Stimulated activated CD4-positive, alpha-beta T cell treated with anti-CD3 and anti-CD28 coated beads, Interleukin-1b, Interleukin-23, amount 100 ng/mL, for 1 hour (primary cell): ENCODE measurements at places on chromosomes 3 and 15.

GRCh38 chr15:95698230-95698629 lies 632.3 kb upstream of the NR2F2 start:
- no peak for DNase-seq

- DNase-seq = no peak
Observed at GRCh38 chr3:95905182-95905581, 909.2 kb upstream of the EPHA6 start.

GRCh38 chr15:74891469-74891868 lies 1.6 kb downstream of the MPI start:
- no peak for DNase-seq

DNA sequence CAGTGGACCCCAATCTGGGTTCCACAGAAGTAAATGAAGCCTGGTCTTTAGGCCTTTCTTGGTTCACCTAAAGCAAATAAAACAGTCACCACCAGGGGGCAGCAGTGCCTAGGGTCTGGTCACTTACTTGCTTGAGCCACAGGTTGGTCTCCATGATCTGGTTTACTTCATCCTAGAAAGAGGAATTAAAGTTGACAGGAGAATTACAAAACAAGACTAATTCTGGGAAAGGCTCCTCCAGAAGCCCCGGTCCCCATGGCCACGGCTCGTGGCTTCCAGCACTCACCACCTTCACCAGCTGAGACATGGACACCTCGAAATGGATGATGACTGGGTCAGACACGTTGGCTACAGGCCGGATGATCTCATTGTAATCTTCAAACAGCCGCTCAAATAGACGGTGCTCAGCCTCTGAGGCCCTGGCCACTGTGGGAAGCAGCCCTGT lies 2.3 kb downstream of the CHRNA3 start:
- peak; percentile 61 for DNase-seq

DNA sequence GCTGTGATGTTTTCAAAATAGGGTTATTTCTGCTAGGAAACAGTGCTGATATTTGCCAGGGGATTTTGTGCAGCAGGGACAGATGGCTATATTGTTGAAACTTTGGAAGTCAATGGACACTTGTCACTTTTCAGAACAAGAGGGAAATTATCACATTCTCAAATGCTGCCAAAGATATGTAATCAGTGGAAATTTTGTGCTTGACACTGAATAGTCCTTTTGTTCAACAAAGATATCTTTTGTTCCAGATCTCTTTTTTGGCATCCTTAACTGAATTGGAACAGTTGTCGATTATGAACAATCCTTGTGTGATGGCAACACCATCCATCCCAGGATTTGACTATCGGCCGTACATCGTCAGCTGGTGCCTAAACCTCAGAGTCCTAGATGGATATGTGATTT lies 7.8 kb downstream of the CEP97 start:
- DNase-seq = no peak

- DNase-seq = no peak
Observed at GRCh38 chr3:70716832-70717231, 404.4 kb upstream of the MDFIC2 start.

GRCh38 chr3:45890405-45890804 lies 4.1 kb downstream of the CCR9 start:
- no peak for DNase-seq

- no peak for DNase-seq
Observed at GRCh38 chr15:90860942-90861675, 7.3 kb upstream of the FURIN start.

DNA sequence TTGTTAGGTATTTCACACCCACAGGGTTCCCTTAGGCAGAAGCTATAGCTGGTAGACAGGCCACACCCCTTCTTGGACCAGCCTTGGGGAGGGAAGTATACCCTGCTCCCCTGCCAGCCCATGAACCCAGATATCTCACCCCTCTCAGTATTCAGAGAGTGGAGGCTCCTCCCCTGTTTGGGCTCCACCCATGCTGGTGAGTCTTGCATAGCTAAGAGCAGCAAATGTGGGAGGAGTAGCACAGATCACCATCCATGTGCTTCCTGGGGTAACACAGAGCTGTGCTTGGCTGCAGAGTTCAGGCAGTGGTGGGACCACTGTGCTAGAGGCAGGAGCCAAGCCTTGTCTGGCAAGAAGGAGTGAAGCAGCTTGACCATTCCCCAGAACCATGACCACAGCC lies 427.2 kb downstream of the ZIC1 start:
- DNase-seq = no peak

DNA sequence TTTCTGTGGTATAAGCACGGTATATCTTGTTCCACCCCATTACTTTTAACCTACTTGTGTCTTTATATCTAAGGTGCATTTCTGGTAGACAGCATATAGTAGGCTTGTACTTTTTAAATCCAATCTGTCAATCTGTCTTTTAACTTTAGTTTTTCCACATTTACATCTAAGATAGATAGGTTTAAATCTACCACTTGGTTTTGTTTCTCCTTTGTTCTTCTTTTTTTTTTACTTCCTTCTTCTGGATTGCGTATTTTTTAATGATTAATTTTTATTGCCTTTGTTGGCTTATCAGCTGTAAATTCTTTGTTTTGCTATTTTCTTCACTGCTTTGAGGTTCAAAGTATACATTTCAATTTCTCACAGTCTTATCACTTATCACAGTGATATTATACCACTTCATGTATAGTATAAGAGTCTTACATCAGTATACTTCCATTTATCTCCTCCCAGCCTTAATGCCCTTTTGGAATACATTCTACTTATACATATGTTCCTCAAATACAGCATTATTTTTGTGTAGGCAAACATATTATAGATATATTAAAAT lies 31.0 kb downstream of the IQCB1 start:
- no peak for DNase-seq

DNA sequence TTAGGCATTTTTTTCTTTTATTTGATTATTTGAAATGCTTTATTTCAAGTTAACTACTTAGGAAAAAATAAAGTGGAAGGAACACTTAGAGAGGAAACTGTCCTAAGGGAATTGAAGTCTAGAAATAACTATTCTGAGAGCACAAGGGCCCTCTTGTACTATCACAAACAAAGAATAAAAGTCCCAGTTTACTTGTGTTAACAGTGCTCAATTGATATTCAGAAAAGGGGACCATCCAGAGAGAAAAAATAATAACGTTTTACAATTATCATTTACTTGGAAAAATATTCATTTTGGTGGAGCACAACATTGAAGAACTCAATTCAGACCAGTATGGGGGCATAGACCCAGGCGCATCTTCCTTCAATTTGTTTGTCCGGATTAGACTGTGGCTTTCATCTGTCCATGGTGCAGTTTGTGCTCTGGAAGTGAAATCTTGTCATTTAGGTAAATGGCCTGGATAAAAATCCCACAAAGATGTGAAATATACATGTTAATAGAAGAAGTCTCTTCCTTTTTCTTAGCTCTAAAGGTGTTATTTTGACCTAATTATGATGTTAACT lies 54.5 kb upstream of the SAMMSON start:
- no peak for DNase-seq

- DNase-seq = no peak
Observed at GRCh38 chr15:74276560-74276959, 40.4 kb downstream of the CCDC33 start.

GRCh38 chr3:143608966-143609365 lies 239.3 kb downstream of the SLC9A9 start:
- no peak for DNase-seq

DNA sequence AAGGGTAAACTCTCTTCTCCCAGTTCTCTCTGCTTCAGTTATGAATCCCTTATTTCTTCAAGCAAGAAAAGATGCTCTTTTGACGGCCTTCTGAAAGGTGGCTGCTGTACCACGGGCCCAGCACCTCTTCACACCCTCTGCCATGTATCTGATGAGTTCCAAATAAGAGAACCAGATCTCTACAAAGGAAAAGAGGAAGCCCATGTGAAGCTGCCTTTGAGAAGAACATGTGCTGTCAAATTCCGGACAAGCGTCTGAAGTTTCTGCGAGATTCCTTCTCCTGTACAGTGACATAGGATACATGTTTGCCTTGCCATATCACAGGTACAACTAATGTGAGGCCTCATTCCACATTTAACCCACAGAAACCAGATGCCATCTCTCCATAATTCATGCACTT lies 59.2 kb downstream of the SH3BP5 start:
- DNase-seq = no peak

DNA sequence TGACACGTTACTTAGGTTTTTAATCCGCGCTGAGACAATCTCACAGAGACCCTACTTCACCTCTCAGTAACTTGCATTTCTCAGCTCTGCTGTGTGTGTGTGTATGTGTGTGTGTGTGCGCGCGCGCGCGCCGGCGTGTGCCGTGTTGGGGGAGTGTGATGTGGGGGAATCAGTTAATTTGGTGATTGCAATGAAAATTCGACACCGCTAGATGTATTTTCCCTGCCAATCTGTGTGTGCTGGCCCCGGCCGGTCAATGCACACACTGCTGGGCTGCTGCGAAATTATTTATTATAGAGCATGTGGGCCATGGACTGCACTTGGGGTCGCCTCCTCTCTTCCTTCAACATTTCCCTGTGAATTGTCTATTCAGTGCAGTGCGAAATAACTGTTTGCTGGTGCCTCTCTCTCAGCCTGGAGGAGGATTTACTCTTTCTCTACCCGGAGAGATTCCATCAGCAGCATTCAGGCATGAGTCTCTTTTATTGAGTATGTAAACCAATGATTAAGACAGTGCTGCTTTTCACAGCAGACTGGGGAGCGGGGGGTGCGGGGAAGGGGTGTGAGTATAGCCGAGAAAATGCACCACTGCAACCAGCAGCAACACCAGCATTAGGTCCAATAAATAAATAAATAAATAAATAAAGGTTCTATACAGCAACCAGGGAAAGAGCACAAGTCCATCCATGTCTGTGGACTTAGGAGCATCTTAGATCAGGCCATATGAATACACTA lies 2.9 kb downstream of the CADM2 start:
- no peak for DNase-seq

GRCh38 chr3:51539291-51539941 lies 897 bp downstream of the RAD54L2 start:
- DNase-seq = no peak

DNA sequence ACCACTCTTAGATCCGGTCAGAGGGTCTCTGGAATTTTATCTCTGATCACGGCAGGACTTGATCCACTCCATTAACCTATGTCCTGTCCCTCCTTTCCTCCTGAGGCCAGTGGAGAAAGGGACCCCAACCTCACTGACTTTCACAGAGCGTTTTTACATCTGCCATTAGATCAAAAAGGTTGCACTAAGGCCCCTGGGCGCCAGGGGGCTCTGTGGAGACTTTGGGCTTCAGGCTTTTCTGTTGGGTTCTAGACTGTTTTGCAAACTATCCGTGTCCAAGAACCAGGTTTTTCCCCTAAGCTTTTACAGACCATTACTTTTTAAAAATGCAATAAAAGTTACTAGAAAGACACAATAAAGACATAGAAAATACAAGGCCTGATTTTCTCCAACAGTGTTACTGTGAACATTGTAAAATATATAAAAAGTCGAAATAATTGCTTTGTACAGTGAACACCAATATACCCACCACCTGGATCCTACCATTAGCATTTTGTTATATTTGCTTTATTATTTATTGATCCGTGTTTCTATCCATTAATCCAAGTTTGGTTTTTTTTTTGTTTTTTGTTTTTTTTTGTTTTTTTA lies 159.7 kb downstream of the POLR2M start:
- no peak for DNase-seq

- no peak for DNase-seq
Observed at GRCh38 chr3:54355800-54356199, 233.4 kb downstream of the CACNA2D3 start.

DNA sequence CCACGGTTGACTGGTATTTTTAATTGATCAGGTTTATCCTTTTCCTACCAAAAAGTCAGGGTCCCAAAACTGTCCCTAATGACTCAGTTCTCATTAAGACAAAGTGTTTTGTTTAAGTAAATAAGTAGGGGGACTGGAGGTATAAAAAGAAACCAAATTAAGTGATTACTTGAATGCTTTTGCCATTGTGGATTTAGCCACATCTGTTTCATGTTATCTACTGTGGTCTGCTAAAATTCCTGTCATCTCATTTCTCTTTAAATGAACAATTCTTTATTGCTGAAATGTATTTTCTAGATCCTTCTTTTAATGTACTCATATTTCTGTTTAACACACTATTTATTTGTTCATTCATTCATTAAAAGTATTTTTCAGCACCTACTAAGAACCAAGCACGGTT lies 625.9 kb upstream of the ADAMTS9 start:
- DNase-seq = no peak

- DNase-seq = no peak
Observed at GRCh38 chr3:58622892-58623291, 43.7 kb downstream of the FAM3D start.

DNA sequence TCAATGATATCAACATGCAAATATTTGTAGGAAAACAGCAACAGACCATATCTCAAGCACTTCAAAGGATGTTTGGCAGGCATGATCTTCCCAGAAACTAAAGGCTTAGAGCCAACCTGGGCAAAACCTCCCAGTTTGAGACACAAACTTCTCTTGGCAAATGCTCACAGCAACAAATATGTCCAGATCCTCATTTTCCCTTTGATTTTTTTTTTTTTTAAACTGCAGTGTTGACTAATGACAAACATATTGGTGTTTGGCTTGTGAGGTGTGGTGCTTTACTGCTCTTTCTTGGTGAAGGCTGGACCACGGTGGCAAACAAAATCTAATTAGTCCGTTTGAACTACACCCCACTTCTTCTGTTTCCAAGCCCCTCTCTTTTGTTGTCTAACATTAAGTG lies 87.2 kb downstream of the EBLN2 start:
- no peak for DNase-seq

DNA sequence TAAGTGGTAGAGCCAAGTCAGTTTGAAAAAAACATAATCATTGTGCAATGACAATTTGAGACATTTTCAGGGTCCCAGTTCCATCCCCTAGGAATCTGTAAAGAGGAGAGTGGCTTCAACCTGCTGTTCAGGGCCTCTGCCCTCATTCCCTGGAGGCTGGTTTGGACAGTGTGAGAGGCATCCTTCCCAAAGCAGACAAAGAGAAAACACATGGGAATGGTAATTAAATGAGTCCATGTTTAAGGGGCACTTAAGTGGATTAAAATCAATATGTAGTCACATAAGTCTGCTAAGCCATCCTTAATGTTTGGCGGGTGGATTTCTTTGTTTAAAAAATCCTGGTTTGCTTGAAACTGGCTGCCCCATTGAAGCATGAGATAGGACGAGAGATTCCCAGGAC lies 146.3 kb upstream of the CTDSPL start:
- DNase-seq = no peak

DNA sequence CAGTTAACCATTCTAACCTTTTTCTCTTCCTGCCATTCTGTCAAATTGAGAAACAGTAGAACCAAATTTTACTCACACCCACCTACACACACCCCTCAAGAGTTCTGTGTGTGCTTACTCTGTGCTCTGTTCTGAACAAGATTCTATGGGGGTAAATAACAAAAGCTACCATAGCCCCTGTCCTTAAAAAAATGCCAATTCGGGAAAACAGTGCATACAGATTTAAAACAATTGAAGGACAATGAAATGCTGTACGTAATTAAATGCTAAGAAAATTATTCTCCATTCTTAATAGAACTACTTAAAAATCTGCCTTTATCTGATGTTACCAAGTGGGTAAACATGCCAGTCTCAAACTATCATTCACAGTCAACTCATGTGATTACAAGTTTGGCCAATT lies 1107.5 kb downstream of the TUSC7 start:
- DNase-seq = no peak

GRCh38 chr3:143573610-143574303 lies 274.5 kb downstream of the SLC9A9 start:
- DNase-seq = no peak

GRCh38 chr3:107950417-107950816 lies 140.4 kb downstream of the CD47 start:
- no peak for DNase-seq
